GM13976 (cell line): ENCODE measurements at places on chromosomes 2 and 18.

GRCh38 chr2:161414042-161415033 is 1.8 kb upstream of the TBR1 start:
- DNase-seq: peak; percentile 48

DNA sequence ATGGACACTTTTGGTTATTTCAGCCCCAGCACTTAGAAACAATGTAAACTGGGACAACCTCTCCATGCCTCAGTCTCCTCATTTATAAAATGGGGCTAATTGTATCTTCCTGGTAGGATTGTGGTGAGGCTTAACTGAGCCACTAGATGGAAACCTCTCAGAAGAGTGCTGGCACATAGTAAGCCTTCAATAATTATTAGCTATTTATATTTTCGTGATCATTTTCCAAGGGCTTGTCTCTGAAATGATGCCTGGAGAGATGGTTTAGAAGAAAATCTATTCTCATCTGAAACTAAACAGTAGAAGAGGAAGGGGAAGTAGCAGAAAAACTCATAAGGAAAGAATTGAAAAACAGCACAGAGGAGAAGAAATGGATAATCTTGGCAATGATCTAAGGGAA is 6.8 kb downstream of the RAX start:
- DNase-seq: no peak

DNA sequence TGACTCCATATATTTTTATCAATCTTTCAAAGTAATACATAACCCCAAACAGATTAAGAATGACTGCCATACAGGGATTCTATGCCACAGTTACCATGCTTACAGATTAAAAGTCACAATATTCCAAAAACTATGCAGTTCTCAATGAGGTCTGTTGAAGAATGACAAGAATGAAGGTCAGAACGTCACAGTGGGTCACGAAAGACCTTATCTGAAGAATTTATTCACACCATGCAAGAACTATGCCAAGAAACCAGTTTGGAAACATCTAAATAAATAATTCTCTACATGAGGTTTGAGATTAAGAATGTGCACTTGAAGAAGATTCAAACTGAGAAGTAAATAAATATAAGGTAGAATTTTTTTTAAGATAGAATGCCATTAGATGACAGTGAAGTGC is 253.3 kb downstream of the EXOC6B start:
- DNase-seq: no peak

- DNase-seq: no peak
Observed at GRCh38 chr18:22391407-22392345, 26.0 kb downstream of the CTAGE1 start.

DNA sequence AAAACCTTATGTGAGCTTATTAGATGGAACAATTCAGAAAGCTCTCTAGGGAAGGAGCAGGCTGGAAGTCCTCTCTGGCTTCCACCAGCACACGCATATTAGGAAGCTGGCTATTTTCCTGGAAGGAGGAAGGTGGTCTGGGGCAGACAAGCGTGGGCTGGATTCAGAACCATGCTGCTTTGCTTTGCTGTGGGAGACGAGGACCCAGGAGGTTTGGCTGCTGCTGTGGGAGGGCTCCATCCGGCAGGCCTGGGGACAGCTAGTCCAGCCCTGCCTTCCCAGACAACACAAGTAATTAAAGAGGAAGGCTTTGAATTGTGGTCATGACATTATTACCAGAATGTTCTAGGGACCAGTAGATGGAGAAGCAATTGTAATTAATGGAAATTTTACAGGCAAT is 238.8 kb upstream of the MYT1L start:
- no peak for DNase-seq

DNA sequence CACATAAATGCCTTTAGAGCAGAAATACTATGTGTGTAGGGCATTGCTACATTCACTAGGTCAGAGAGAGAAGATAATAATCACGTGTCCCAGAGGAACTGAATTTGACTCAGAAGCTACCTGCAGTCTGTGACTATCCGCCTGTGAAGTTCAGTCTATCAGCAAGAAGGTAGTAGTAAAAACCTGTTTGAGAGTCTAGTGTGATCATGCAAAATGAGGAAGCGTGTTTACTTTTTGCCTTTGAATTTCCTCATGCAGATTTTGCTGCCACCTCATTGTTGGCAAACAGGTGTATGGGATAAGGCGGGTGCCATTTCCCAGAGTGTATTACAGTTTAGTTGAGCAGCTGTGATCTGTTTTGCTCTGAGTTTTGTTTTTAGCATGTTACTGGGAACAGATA is 403.9 kb upstream of the FANCL start:
- no peak for DNase-seq

GRCh38 chr18:13287372-13287771 is 68.8 kb downstream of the LDLRAD4 start:
- no peak for DNase-seq

DNA sequence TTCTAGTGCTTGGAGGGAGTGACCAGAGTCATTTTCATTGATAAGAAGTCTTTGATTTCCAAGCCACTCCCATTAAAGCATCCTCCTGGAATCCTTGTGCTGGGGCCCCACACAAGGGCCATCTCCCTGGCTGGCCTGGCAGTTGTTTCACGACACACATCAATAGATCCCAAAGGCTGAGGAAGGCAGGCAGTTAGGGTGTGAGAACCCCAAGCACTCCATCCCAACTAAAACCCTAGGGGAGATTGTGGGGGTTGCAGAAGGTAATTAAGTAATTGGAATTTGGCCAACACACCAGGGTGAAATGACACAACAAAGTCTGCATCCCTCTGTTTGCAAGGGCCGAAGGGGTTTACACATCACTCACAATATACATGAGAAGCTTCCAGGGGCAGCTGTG is 578.1 kb upstream of the SYT4 start:
- DNase-seq: no peak

GRCh38 chr2:215825707-215826106 is 187.6 kb downstream of the MREG start:
- no peak for DNase-seq

DNA sequence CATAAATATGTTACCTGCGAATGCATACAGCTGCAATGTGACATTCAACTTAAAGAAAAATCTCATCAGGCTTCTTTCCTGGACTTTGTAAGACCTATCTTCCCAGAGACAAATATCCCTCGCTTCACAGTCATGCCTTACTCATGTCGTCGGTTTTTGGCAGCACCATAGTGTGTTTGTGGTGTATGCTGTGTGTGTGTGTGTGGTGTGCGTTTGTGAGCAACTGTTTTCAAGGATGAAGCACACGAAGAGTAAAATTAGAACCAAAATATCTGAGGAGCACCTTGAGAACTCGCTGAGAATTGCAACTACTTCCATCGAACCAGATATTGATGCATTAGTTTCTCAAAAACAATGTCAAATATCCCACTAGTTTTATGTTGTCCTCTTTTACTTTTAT is 56.9 kb downstream of the ASB1 start:
- no peak for DNase-seq

DNA sequence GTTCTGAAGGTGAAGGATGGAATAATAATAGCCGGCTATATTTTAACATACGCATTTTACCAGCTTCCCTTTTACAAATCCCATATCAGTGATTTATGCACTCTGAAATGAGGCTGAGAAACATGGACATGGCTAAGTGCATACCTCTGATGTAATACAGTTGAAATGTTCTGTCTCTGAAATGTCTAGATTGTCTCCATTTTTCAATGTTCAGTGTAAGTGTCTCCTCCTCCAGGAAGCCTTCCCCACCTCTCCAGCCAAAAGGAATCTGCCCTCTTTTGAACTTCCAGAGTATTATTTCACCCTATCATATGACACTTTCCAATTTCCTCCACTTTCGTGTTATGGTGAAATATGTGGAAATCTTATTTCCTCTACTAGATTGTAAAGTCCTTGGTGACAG is 29.5 kb upstream of the ME2 start:
- no peak for DNase-seq

DNA sequence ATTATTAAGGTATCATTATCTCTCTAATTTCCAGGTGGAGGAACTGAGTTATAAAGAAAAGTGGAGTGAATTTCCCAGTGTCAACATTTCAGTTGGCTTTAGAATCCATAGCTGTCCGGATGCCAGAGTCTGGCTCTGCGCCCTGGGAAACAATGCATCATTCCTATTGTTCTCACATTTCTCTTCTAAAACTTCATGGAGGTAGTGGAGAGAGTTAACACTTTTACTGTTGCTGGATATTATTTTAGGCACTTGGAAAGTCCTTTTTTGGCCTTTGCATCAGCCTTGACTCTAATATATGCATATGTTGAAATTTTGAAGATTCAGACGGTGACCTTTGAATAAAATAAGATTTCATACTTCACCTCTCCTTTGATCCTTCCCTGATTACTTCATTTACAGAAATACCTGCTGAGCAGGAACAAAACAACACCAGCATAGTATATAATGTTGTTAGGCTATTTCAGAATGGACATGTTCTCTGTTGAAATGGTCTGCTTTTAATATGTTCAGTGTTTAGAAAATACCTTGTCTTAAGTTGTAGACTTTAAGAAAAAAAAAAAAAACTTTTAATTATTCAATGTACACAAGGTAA is 148.8 kb downstream of the EPHA4 start:
- no peak for DNase-seq

GRCh38 chr18:11885278-11885947 is 22.7 kb downstream of the MPPE1 start:
- no peak for DNase-seq

- no peak for DNase-seq
Observed at GRCh38 chr2:67604360-67604759, 207.2 kb downstream of the ETAA1 start.

DNA sequence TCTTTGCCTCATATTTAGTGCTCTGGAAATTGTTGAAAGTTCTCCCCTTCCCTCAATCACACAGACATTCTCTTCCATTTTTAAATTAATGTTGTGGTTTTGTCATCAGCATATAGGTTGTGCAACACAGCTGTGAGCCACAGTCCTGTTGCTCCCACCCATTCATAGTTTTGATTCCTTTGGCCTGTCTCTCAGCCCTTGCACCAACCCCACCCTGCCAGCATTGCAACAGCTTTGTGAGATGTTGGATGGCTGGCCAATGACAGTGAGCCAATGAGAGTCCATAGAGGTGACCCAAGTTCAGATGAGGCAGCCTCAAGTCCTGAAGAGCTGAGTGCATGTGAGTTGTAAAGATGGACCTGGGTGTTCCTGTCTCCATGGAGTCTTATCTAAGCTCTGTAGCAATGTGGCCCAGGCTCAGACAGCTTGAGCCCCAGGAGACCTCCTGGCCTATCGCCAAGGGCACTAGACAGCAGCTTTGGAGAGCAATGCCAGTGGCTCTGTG is 775.5 kb downstream of the RNF144A start:
- no peak for DNase-seq

- no peak for DNase-seq
Observed at GRCh38 chr2:222193328-222193983, 105.3 kb downstream of the PAX3 start.
